ENCODE measurements at places on chromosomes 5 and 9.

DNA sequence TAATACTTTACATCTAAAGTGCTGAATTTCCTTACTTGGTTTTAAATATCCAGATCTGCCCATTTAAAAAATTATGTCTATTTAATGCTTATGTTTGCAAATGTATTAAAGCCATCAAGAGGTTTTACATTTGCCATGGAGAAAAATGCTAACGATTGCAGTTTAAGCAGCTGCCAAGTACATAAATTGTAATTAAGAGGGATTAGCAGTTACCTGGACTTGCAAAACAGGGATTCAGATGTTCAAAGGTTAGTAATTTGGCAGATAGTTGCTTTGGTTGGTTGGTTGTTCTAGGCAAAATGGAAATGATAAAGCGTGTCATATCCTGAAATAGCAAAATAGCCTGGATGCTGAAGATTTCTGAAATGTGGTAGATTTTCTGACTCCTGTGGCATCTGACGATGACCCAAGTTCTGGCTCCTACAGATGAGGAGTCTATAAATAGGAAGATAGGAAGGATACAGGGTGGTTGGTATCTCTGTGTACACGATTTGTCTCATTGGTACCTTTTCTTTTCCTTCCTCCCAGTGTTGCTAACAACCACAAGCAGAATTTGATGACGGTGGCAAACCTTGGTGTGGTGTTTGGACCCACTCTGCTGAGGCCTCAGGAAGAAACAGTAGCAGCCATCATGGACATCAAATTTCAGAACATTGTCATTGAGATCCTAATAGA lies 282.9 kb downstream of the NR3C1 start:
- no peak for DNase-seq

DNA sequence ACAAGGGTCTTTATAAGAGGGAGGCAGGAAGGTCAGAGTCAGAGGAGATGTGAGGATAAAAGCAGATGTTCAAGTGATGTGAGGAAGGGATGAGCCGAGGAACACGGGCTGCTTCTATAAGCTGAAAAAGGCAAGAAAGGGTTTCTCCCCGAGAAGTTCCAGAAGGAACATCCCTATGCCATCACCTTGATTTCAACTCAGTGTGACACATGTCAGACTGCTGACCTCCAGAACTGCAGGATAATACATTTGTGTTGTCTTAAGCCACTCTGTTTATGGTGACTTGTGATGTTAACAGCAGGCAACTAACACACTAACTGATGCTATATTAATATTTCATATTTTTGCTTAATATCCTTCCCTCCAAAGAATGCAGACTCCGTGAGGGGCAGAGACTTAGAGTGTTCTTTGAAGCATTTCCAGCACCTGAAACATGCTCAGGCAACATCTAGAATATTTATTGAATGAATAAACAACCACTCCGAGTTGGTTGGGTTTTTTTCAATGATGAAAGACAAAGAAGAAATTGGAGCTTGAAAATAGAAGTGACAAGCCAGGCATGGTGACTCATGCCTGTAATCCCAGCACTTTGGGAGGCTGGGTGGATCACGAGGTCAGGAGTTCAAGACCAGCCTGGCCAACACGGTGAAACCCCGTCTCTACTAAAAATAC lies 77.6 kb upstream of the ADRA1B start:
- DNase-seq = no peak

- no peak for DNase-seq
Measured at GRCh38 chr5:5288201-5288600, 134.3 kb upstream of the ICE1 start.

- DNase-seq = no peak
Measured at GRCh38 chr9:107443786-107444185, 45.8 kb downstream of the KLF4 start.

DNA sequence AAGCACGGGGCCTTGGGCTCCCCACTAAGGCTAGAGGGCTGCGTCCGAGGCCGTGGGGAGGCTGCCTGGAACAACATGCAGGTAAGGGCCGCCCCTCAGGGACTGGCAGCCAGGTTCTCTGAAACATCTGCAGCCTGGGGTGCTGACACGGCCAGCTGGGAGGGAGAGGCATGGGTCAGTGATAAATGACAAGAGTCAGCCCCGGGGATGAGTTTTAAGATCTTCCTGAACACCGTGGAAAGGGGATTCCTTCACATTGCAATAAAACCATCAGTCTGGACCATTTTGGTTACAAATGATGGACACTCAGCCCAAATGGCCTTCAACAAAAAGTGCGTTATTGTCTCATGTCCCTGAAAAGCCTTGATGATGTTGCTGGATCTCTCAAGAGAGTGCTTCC lies 32.9 kb upstream of the SAP30L start:
- DNase-seq = no peak

- DNase-seq = no peak
Measured at GRCh38 chr9:22257026-22257816, 189.4 kb upstream of the DMRTA1 start.

DNA sequence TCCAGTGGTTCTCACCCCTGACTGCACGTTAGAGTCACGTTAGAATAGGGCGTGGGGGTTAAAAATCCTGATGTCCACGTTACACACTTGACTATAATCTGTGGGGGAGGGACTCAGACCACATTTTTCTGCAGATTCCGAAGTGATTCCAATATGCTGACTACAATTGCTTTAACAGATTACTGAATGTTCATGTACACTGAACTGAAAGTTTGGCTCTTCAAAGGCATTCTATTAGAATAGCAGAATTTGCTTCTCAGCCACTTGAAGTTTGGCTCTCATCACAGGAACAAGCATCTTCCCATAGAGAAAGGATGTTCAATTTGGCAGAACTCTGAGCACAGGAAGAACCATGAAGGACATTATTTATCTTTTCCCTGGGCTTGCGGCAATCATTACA lies 84.5 kb downstream of the HAPLN1 start:
- no peak for DNase-seq

DNA sequence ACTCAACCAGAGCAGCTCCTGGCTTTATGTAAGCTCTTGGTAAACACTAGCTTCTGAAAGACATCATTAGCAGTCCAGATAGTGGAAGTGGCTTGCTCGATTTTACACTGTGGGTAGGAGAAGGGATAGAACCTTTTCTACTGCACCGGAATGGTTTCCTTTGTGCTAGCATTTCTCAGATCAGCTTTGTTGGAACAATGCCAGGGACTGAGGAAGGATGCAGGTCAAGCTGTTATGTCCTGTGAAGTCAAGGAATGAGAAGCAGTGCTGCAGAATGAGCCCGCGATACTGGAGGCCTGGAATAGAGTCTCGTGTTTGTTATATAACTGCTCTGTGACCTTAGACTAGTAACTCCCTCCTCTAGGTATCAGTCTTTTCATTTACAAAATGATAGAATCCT lies 233.6 kb downstream of the GABRB2 start:
- no peak for DNase-seq

DNA sequence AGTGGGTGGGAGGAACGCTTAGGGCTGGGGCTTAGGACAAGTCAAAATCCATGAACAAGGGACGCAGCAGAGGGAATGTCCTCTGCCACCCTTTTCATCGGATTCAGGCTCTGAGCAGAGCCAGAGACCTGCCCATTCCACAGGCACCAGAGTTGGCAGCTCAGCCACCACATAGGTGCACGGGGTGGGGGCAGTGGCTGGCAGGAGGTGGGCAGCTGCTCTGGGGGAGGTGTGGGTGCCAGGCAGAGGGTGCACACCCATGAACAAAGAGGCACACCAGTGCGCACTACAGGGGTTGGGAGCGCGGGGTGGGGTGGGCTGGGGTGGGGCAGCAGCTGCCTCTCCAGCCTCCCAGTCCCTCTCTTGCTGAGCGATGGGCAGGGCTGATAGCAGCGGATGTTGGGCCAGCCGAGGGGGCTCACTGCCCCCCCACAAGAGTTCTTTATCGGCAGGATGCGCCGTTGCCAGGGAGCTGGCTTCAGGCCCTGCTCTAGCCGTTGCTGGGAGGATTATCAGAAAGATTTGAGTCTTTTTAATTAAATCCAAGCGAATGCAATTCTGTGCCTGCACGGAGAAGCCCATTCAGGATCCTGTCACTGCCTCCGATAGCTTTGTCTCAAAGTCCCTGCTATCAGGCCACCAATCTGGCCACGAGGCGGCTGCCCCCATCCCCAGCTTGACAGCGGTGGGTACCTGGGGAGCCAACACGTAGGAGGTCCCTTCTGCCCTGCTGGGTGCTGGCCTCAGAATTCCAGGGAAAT lies 64.3 kb upstream of the LMX1B start:
- no peak for DNase-seq

DNA sequence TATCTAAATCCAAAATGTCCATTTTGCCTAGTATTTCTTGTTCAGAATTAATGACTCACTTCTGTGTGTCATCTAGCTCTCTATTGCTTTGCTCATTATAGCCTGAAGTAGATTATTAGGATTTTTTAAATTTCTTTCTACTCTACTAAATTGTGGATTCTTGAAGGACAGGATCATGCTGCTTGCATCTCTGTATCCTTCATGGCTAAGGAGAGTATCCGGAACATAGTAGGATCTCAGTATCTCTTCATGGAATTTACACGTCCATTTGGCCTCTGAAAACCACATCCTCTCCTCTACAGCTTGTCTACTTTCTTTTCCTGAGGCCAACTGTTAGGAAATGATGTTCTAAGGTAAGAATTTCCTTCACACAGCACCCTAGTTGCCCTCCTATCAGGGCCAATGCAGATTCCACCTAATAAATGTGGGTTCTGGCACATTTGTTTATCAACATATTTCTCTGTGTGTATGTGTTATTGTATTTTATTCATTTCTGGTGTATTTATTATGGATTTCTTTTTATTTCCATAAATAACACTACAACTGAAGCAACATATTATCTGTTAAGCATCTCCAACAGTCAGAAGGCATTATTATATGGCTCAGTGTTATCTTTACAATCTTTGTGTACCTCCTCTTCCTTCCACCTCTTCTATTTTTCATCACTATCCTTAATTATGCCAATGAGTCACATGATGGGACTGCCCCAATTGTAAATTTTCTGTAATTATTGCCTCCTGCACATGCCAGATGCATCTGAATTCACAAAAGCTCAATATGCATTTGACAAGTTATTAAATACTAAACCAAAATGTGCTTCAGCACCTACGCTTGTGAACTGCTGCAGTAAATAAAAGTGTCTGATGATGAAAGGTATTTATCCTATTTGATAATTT lies 557.8 kb upstream of the TLE4 start:
- DNase-seq = no peak

- no peak for DNase-seq
Measured at GRCh38 chr9:114048533-114049415, 29.3 kb downstream of the AMBP start.

GRCh38 chr9:105667867-105668266 lies 5.6 kb downstream of the TAL2 start:
- no peak for DNase-seq

GRCh38 chr5:151107084-151107483 lies 26.2 kb upstream of the TNIP1 start:
- no peak for DNase-seq

- no peak for DNase-seq
Measured at GRCh38 chr9:112299514-112299913, 33.9 kb downstream of the PTBP3 start.

- DNase-seq = no peak
Measured at GRCh38 chr5:162796507-162796906, 640.9 kb upstream of the CCNG1 start.

DNA sequence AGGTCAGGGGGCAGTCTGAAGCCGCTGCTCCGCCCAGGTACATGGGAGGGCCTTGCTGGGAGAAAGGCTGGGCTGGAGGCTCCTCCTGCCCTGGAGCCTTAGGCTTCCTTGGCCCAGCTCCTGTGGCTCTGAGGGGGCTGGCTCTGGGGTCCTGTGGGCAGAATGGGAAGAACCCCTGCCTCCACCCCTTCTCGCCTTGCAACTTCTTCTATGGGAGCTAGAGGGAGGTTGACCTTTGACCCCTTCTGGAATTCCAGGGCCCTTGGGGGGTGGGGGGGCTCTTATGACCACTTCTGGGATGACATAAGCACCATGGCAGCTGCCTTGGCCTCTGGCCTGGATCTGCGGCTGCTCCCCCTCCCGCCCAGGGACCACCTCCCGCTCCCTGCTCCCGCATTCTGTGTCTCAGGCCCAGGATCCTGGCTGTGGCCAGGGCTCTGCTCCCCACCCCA lies 32.2 kb downstream of the IER5L start:
- no peak for DNase-seq

GRCh38 chr9:108766626-108767161 lies 89.1 kb downstream of the ACTL7B start:
- no peak for DNase-seq

DNA sequence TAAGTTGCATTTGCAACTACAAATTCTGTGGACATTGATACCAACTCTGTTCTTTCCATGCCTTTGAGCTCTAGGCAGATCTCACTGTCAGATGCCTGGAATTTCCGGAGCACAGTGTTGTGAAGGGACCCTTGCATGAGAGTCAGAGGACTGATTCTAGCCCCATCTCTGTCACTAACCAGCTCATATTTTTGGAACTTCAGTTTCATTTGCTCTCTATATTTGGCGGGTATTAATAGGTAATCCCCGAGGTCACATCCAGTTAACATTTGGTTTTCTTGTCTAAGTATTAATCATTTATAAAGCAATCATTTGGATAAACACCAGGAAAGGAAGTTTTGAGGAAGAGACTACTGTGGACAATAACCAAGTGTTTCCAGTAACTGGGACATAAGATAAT lies 115.7 kb downstream of the MAN2A1 start:
- DNase-seq = no peak

DNA sequence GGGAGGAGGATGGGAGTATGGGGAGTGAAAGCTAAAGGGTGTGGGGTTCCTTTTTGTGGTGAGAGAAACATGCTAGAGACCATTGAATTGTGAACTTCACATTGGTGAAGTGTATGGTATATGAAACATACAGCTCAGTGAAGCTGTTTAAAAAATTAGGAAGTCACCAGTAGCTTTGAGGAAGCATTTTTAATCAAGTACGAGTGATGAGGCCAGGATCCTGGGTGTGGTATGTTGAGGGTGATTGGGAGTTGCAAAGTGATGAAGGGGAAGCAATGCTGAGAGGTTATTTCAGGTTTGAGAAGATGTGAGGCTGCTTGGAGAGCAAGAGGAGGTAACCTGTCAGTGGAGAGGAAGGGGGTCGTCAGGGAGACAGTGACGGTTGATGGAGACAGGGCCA lies 22.7 kb upstream of the CLK4 start:
- no peak for DNase-seq

- no peak for DNase-seq
Measured at GRCh38 chr9:126902210-126902609, 12.4 kb upstream of the RALGPS1 start.

GRCh38 chr5:124742983-124743601 lies 3.3 kb downstream of the ZNF608 start:
- DNase-seq = no peak

GRCh38 chr5:179205277-179205676 lies 140.0 kb downstream of the ADAMTS2 start:
- DNase-seq = no peak

DNA sequence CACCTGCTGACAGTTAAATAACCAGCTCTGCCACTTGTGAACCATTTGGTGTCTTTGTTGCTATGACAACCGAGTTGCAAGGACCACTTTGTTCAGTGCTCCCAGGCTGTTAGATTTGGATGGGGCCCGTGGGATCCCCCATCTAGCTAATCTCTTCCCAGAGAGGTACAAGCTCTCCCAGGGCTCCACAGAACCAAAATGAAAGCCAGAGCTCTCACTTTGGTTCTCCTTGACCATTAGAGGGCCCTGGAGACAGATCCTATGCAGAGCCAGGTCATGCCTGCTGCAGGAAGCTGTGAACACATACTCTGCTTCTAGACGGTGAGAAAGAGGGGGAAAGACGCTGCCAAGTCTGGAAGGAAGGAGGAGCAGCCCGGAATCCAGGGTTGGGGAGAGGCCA lies 224.6 kb downstream of the GABBR2 start:
- DNase-seq = no peak

Data from T-helper 22 cell (primary cell).